ENCODE measurements at places on chromosomes 2 and 18. TPM values are rescaled to one million over a fixed set of nuclear protein-coding genes. Genes with fewer than 3 reads are reported as not detected.

GRCh38 chr2:523698-524270, 153.4 kb downstream of the TMEM18 start:
- no peak for DNase-seq

DNA sequence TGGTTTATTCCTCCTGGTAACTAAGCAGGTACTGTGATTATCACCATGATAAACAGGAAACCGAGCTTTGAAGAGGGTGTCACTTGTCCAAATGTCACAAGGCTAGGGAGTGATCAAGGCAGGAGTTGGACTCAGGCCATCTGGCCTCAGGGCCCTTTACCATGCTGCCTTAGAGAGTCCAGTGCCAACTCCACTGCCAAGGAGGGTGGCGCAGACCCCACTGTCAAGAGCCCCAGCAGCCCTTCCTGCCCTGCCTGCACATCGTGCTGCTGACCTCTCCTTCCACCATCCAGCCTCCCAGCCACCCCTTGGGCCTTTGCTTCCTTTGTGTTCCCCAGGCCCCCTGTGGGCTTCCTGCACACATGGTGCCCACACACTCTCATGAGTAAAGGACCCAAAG, 48.3 kb downstream of the TNS1 start:
- no peak for DNase-seq

The CRIM1 gene
- total RNA-seq = 465 TPM

- DNase-seq = peak; percentile 48
These were observed 48.2 kb upstream of the CTAGE1 start for GRCh38 chr18:22465859-22466457.

GRCh38 chr2:205612636-205613035, 69.7 kb upstream of the NRP2 start:
- no peak for DNase-seq

The MSTN gene
- total RNA-seq = 0.27 TPM

DNA sequence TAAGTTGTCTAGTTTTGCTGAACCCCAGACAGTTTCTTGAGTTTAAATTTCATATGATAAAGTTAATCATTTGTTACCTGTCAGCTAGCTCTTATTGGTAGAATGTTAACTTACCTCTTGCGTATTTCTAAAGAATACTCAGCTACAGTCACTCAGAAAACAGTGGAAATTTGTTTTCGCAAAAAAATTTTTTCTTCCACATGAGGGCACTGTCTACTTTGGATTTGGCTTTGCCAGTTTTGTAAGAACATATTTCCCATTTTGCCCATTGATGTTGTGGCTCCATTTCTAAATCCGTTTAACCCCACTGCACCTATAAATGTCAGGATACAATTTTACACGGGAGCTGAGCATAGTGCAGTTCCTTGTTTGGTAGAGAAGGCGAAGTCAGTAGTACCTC, 19.1 kb upstream of the GCFC2 start:
- no peak for DNase-seq

GRCh38 chr18:59929621-59930295, 30.0 kb downstream of the PMAIP1 start:
- no peak for DNase-seq

The RGPD3 gene
- 1.1 TPM for total RNA-seq

- DNase-seq = no peak
These were observed 228.7 kb upstream of the TANK start for GRCh38 chr2:160931531-160931930.

DNA sequence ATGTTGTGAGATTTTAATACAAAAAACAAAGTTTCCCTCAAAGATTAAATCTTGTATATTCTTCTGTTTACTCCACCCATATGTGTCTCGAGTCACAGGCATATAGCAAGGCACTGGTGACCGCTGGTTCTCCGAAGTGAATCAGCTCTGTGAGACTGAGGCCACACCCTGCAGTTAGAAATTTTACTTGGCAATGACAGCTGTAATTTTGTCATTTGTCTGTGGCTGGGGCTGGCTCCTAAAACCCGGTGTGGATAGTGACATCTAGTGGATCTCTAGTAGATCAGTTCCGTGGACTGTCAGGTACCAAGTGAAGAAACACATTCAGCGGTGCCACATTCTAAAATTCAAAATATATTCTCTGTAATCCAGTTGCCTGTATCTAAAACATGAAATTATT, 278.0 kb downstream of the NEDD4L start:
- DNase-seq = peak; percentile 19

DNA sequence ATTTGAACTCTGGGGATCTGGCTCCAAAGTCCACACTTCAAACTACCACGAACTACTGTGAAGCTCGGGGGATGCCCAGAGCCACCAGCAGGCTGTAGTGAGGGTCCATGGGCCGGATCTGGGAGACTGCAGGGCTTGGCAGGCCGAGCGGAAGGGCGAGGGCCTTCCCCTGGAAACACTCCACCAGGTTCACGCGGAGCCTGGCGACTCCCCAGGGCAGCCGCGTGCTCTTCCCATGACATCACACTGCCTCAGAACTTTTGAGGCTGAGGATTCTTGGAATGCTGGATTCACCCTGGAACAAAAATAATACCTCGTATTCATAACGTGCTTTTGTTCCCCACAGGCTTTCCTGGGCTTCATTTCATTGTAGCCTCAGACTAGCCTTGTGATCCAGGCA, 201.0 kb downstream of the SMAD7 start:
- no peak for DNase-seq

DNA sequence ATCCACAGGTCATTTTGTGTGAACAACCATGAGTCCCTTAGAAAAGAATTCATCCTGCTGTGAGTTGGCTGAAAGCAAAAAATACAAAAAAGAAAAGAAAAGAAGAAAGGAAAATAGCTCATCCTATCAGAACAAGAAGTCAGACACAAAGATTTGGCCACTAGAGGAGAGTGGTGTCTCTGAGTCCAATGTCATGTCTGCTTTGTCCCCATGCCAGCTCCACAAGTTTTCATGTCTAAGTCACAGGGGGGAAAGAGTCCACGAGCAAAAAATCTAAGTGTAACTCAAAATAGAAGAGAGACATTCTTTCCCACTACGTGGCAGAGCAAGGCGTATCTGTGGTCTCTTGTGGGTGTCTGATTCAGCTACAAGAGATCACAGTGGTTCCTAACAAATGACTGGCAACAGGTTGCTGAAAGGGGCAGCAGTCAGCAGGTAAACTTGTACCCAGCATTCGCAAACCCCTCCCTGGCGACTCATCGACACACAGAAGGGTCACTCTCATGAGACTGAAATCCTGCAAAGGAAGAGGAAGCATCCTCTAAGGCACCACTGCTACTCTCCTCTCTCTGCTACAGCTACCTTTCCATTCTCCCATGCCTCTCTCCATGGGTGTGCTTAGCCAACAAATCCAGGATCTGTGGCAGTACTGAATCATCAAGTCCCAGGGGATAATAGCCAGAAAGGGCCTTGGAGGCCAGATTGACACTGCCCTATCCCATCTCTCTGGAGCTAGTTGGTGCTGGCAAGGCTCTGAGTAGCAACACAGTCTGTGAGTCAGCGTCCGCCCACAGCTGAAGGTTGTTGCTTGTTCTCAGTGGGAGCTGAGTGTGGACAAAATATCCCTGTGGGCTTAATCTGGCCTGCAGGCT, 123.0 kb upstream of the SLC39A10 start:
- DNase-seq = peak; percentile 80

The ANKRD30BL gene
- total RNA-seq = not detected

The CCDC178 gene
- not detected for total RNA-seq

DNA sequence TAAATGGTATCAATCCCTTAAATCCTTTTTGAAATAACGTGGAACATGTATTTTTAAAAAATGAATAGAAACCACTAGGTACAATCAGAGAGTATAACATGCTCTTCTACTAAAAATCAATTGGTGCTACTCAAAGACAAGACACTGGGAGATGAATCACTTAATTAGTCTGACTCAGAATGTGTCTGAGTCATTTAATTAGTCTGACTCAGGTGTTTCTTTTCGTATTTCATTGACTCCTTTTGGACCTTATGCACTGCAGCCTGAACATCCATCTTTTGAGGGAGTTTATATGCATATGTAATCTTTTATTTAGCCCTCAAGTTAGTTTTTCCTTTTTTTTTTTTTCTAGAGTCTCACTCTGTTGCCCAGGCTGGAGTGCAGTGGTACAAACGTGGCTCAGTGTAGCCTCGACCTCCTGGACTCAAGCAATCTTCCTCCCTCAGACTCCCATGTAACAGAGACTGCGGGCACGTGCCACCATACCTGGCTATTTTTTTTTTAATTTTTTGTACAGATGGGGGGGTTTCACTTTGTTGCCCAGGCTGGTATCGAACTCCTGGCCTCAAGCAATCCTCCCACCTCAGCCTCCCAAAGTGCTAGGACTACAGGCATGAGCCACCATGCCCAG, 26.5 kb downstream of the PPP4R3B start:
- no peak for DNase-seq

- DNase-seq = no peak
These were observed 1.4 kb downstream of the GPATCH11 start for GRCh38 chr2:37085731-37086147.

DNA sequence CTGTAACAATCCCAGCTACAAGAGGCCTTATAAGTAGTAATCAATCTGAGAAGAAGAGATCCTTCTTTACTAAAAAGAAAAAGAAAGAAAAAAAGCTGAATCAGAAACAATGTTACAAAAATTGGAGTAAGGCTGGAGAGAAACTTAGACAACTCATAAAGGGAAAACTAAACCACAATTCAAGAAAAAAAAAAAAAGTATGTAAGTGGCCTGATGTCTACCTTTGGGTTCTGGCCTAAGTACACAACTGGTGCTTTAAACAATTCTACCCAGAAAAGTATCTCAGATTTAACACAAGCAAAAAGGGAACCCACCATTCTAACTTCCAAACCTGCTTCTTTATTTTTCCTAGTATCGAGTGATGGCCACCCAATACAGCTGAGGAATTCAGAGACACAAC, 45.3 kb downstream of the ZNF521 start:
- no peak for DNase-seq

- DNase-seq = no peak
These were observed 7.5 kb downstream of the CCDC93 start for GRCh38 chr2:118006326-118006725.

The SRD5A2 gene
- not detected for total RNA-seq

- DNase-seq = no peak
These were observed 45.1 kb downstream of the LCLAT1 start for GRCh38 chr2:30492185-30492584.

GRCh38 chr2:120939595-120940318, 204.1 kb downstream of the GLI2 start:
- no peak for DNase-seq

- DNase-seq = no peak
These were observed 59.5 kb downstream of the IRS1 start for GRCh38 chr2:226740039-226740648.

The SFTPB gene
- not detected for total RNA-seq

DNA sequence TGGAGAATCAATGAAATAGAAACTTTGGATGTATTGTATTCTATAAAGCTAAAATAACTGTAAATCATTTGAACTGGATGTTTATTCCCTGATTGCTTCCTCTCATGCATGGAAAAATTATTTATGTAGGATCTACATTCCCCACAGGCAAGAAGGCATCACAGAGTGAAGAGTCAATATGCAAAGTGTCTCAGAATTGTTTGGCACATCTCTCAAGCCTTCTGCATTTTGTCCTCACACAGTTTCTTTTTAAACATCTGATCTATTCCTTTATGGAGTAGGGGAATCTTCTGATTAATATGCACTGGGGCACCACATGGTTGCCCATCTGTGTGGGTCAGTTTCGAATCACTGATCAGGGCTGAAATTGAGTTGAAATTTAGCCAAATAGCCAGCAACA, 465.4 kb downstream of the ZNF804A start:
- DNase-seq = no peak

The MYL1 gene
- total RNA-seq = not detected

The SLC9A2 gene
- not detected for total RNA-seq

Measured in thoracic aorta (tissue), 2 donors.